ENCODE measurements at places on chromosomes 7 and 10.

DNA sequence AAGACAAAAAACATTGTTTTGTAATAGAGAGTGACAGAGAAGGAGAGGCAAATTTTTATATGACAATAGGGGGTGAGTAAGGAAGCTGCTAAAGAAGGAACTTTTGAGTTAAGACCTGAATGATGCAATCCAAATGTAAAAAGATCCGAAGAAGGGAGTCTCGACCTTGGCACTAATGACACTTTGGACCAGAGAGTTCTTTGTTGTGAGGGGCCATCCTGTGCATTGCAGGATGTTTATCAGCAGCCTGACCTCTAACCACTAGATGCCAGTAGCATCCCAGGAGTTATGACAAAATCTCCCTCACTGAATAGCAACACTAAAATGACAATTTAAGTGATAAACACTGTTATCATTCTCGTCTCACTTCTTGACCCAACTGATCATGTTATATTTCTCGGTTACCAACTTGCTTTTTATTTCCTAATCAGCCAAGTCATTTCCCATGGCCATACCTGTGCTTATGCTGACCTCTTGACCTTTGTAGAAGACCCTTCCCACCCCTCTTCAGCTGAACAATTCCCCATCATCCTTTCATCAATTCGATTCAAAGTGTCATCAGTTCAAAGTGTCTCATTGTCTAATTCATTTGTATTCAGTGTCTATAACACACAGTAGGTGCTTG is 30.0 kb downstream of the DGKI start:
- DNase-seq, result no peak

- no peak for DNase-seq
Measured at GRCh38 chr7:43618073-43618472, 35.2 kb downstream of the STK17A start.

DNA sequence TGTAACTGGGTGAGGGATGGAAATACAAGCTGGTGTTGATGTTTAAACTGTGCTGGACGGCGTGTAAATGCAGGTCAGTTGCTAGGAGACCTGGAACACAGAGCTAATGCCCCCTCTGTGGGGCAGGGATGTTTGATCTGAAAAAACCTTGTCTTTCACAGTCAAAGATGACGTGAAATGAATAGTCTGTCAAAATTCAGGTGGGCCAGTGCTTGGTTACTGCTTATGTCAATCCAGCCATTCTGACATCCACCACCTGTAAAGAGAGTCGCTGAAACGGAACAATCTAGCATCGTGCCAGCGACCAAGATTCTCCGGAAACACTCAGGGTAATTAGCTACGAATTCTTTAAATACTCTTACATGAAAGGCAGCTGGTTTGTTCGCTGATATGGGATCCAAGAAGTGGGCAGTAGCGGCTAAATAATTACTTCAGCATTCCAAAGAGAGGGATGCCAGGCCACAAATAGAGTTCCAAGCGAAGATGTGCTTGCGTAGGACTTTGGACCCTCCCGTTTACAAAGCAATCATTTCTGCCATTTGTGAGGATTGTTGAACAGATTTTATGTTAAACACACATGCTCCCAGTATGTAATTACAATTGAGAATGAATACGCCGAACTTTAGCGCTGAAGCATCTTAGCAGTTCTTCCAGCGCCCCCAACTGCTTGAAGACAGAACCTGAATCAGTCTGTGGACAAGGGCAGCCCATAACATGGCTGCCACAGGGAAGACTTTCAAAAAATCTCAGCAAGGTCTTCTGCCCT is 7.3 kb upstream of the ASB4 start:
- no peak for DNase-seq

DNA sequence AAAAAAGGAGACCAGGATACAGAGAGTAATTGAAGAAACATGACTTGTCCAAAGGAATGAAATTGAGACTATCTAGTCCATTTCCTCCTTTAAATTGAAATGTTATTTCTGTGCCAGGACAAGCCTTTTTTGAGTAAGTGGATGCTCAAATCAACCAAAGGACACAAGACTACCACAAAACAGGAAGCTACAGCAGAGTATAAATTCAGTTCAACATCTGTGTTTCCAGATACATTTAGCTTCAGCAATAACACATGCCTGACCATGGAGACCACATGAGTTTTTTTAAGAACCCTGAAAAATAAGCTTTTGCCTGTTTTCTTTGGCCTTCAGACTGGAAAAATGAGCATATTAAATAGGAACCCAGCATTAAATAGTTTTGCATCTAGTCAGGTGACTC is 707.5 kb downstream of the ZWINT start:
- no peak for DNase-seq

GRCh38 chr10:95295031-95295755 is 4.4 kb upstream of the PDLIM1 start:
- peak; percentile 55 for DNase-seq

DNA sequence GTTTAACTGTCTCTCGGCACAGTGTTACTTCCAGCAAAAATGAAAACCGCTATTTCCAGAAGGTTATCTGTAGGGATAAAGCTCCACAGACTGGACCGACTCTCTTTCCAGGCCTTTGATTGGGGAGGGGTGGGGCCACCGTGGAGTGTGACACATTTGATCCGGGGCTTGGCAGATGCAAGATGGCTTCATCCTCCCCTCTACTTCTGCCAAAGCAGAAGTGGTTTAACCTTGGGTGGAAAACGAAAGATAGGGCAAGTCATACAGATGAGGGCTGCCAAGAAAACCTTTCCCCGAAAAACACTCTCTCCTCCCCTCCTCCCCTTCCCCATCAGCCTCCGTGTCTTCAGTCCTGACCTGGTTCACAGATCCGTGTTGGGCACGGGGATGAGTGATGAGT is 139.7 kb upstream of the SH2B2 start:
- DNase-seq, result no peak

- no peak for DNase-seq
Measured at GRCh38 chr10:27819781-27820531, 74.3 kb upstream of the MKX start.

DNA sequence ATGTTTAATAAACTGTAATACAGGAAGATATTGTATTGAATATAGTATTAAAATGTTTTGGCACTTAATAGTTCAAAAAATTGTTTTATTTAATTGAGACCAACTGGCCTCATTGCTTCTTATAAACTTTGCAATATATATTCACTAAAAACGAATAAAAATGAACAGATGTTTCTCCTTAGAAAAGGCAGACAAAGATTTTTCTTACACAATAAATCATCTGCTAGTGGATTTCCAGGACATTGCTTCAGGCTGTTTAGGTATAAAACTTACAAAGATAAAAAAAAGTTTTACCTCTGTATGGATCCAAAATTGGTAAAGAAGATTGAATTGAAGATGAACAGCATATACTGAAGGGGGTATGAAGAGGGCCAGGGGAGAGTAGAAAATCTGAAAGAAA is 143.6 kb downstream of the AGMO start:
- DNase-seq, result no peak

- DNase-seq, result peak; percentile 64
Measured at GRCh38 chr10:95384011-95384704, 93.4 kb upstream of the PDLIM1 start.

- DNase-seq, result no peak
Measured at GRCh38 chr7:2869981-2870380, 25.9 kb upstream of the GNA12 start.

DNA sequence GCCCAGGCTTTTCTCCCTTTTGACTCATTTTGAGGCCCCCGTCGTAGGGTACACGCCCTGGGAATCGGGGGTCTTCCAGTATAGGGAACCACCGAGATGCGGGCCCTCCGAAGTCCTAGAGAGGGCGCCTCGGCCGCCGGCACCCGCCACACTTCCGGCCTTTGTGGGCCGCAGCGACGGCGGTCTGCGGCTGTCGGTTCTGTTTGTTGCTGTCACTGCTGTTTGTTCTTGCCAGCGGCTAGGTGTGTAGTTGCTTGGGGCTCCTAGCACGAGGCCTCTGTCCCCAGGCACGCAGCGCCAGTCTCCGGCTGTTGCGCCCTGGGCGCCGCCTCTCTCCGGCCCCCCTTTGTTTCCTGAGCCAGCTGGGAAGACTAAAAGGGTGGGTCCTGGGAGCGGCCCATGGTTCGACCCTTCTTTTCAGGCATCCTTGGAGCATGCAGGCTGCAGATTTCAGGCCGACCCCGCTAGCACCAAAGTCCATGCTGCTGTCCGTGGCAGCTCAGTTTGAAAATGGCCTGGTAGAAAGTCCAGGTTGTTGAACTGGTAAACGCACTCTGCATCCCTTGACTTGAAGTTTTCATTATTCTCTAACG is 17.8 kb upstream of the ZKSCAN1 start:
- DNase-seq, result peak; percentile 62

DNA sequence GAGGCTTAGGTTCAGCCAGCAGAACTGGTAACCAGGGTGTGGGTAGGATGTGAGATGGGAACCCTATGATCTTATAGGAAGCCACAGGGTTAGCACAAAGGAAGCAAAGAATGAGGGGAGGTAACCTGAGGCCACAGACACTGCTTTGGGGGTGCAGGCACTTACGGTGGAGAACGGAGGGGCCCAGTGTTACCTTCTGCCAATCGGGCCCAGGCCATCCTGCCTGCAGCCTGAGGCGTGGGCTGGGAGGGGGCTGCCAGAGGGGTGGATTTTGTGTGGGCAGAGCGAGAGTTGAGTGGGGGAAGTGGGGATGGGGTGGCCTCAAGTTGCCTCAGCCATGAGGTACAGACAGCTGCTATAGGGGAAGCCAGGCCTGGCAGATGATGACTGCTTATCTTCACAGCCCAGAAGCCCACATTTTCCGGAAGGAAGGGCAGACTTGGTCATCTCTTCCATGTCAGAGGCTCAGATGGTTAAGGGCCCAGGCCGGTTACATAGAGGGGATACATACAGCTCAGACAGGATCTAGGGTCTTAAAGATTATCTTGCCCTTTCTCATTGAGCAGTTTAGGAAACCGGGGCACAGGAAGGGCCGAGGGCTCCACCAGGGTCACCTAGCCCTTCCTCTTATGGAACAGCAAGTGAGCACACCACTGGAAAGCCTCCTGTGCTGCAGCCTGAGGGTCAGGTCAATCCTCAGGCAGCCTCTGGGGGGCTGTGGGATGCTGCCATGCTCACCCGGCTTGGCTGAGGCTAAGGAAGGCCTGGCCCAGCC is 24.4 kb upstream of the VSIR start:
- DNase-seq, result no peak

- no peak for DNase-seq
Measured at GRCh38 chr7:91375378-91375777, 111.1 kb downstream of the FZD1 start.

- no peak for DNase-seq
Measured at GRCh38 chr7:29929018-29929807, 60.4 kb downstream of the SCRN1 start.

DNA sequence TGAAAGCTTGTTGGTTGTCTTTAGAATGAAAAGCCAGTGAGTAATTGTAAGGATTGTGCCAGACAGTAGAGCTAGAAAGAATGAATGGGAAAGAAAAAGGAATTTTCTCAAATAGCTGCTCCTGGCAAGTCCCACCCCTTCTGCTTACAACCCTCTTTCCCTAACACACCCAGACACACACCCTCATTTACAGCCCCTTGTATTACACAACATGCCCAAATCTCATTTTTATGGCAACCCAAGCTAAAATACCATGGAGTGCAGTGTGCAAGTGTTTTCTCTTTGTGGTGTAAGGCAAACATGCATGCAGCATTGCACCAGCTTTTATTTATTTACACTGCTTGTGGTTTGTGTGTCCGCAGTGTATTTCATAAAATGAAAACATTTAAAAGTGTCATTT is 1.5 kb downstream of the PRKAR2B start:
- no peak for DNase-seq

- DNase-seq, result no peak
Measured at GRCh38 chr7:46934198-46934825, 647.6 kb downstream of the TNS3 start.

GRCh38 chr7:16648551-16648950 is 2.6 kb downstream of the BZW2 start:
- no peak for DNase-seq

- DNase-seq, result no peak
Measured at GRCh38 chr7:37372750-37373149, 75.9 kb downstream of the ELMO1 start.

- DNase-seq, result no peak
Measured at GRCh38 chr7:151494298-151495284, 25.1 kb downstream of the RHEB start.

- no peak for DNase-seq
Measured at GRCh38 chr7:158016180-158017097, 571.2 kb downstream of the PTPRN2 start.

DNA sequence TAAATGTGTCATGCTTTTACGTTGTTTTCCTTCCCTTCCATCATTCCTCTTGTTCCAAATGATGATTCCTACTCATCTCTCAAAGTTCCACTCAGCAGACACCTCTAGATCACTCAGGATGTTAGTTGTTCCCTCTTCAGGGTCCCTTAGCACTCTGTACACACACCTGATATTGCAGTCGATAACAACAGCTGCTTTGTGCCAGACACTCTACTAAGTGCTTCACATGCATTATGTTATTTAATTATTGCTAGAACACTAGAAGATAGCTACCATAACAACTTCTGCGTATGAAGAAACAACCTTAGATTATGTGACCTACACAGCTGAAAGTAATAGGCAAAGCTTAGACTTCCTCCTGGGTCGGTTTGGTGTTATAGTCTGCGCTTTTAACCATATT is 29.6 kb downstream of the PCBD1 start:
- DNase-seq, result no peak

GRCh38 chr7:53418834-53419482 is 383.5 kb downstream of the POM121L12 start:
- no peak for DNase-seq

DNA sequence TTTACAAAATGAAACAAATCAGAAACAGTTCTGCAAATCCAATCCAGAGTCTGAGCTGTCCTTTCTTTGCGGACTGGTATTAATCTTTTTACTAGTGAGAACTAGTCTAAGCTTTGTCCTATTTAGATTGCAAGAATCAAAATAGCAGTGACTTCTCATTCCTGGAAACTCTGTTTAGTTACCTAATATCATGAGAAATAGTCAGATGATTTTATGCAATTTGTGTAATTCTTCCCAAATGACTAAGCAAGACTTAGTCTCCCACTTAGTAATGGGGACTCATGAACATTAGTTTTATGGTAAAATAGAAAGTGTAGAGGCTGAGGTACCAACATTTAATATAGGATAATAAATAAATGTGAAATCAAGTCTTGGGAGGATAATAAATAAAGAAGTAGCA is 341.3 kb downstream of the DNAJB9 start:
- DNase-seq, result no peak
